ENCODE measurements at places on chromosomes 11 and 22.

GRCh38 chr11:124643605-124644425 is 21.2 kb downstream of the TBRG1 start:
- no peak for DNase-seq

GRCh38 chr11:126254819-126255218 is 13.9 kb downstream of the SRPRA start:
- DNase-seq = no peak

GRCh38 chr22:44879301-44879680 is 126.9 kb downstream of the ARHGAP8 start:
- DNase-seq = no peak

DNA sequence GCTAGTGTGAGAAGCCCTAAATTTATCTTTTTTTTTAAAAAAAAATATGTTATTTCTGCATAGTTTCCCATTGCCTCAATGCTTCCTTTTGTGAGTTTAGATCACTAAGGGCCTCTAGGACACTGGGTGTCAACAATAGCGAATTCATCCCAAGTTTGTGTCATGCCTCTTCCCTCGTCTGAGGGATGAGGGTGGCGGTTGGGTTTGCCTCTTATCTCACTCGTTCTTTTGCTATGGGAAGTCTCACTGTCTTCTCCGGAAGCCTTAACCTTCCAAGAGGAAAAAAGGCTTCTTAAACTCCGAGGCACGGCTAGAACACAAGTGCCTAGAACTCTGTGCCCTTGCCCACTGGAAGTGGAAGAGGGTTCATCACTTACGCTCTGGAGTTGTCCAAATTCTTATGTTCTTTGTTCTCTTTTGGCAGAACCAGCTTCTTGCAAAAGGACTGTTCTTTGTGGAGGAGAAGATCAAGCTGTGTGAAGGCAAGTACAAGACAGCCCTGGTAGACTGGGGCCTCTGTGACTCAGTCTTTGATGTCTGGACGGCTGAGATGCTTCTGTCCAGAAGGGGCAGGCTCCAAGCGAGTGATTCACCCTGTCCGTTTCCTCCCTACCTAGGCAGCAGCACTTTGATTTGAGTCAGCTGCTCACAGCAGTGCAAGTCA is 78.5 kb downstream of the TRAF6 start:
- DNase-seq = peak; percentile 84

- DNase-seq = peak; percentile 22
These were observed 6.1 kb downstream of the CAPN5 start for GRCh38 chr11:77072851-77073327.

- no peak for DNase-seq
These were observed 94.1 kb downstream of the KCNQ1 start for GRCh38 chr11:2538951-2539350.

DNA sequence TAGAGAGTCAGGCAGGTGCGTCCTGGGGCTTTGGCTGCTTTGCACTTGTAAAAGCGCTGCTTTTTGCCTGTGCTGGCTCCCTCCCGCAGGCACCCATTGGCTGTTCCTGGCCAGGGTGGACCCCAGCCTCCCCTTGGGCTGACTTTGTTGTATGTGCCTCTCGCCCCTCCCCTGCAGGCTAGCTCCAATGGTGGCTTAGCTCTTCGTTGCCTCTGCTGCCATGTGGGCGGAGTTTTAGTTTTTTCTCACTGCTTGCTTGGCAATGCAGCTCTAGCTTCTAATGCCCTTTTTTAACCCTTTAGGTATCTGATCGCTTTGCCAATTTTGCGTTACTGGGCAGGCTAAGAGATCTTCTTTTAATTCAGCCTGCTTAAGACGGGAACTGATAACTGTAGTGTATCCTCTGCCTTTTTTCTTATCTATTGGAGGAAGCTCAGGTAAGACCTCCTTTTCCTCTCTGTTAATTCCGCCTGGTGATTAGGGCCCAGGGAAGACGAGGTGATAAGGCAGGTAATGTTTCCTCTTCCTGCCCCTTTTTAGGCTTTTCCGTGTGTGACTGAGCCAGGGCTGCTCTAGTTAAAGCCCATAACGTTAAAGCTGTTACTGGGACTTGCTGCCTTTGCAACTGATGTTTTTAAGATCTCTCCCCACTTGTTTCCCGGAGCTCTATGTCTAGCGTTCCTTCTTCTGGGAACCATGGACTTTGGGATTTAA is 11.7 kb upstream of the GLYATL1 start:
- no peak for DNase-seq

DNA sequence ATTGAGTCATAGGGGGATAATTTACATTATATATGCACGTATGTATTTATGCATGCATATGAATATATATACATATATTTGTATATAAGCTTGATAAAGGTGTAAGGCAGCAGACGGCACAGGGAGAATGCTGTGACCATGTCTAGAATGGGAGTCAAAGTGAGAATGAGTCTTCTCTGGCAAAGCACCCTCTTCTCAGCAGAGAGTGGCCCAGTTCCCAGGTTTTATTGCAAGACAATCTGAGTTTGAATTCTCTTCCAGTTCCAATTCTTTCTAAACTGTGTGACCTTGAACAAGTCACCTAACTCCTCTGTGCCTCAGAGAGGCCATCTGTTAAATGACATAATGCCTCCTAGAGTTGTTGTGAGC is 13.8 kb downstream of the EHF start:
- DNase-seq = no peak

GRCh38 chr11:77208535-77208934 is 80.5 kb downstream of the MYO7A start:
- no peak for DNase-seq

- DNase-seq = no peak
These were observed 424.1 kb upstream of the KIRREL3 start for GRCh38 chr11:127424661-127425060.

DNA sequence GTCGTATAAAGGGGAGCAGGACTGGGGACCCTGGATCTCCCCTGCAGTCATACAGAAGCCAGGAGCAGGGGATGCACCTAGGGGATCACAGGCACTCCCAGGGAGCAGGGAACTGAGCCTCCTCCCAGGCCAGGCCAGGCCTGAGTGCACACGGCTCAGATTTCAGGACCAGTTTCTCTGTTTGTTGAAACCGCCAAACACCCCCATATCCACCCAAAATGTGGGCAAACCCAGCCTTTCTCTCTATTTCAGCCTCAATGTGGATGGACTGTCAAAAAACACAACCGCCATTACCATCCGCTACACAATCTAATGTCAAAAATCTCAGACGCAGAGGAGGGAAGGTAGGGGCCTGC is 17.5 kb downstream of the MN1 start:
- DNase-seq = no peak

DNA sequence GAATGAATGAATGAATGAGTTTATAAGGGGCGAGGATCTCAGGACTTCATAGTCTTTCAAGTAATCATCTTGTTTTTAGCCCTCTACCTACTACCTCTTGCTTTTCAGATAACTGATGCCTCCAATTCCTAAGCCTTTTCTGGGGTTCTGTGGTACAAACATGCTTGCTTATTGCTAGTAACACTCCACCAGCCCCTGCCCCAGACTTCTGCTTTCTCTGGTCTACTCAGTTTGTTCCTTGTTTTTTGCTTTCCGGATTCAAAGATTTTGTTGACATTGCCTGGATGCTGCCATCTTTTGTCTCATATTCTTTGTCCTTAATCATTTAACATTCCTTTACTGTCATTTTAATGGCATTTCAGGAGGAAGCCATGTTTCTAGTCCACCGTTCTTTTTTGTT is 8.9 kb upstream of the TMEM9B start:
- DNase-seq = no peak

DNA sequence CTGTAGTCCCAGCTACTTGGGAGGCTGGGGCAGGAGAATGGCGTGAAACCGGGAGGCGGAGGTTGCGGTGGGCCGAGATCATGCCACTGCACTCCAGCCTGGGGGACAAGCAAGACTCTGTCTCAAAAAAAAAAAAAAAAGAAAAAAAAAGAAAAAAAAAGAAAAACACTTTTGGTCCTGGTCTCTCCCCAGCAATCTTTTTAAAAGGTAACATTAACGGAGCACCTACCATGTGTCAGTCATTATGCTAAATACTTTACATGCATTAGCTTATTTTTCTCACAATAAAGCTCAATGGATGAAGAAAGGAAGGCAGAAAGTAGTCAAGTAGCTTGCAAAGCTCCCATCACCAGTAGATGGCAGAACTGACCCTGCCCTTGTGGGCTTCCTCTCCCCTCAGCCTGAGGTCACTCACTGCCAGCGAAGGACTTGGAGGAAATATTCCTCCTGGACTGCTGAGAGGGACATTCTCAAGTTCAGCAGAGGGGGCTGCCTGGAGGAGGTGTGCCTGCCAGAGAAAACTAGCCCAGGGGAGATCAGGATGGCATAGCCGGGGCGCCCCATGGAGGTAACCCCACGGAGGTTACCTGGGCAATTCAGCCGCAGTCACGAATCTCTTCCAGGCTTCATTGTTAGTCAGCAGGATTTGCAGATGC is 15.5 kb downstream of the APOL3 start:
- no peak for DNase-seq

- DNase-seq = no peak
These were observed 251.4 kb downstream of the BLID start for GRCh38 chr11:121864660-121865059.

- DNase-seq = no peak
These were observed 1.8 kb upstream of the MUC15 start for GRCh38 chr11:26573896-26574295.

GRCh38 chr11:90874986-90875385 is 652.1 kb upstream of the CHORDC1 start:
- DNase-seq = no peak

GRCh38 chr22:29369460-29369859 is 18.9 kb downstream of the AP1B1 start:
- DNase-seq = no peak

- no peak for DNase-seq
These were observed 225.0 kb downstream of the BLID start for GRCh38 chr11:121890946-121891515.

GRCh38 chr22:42515896-42516295 is 3.7 kb downstream of the RRP7A start:
- DNase-seq = no peak

DNA sequence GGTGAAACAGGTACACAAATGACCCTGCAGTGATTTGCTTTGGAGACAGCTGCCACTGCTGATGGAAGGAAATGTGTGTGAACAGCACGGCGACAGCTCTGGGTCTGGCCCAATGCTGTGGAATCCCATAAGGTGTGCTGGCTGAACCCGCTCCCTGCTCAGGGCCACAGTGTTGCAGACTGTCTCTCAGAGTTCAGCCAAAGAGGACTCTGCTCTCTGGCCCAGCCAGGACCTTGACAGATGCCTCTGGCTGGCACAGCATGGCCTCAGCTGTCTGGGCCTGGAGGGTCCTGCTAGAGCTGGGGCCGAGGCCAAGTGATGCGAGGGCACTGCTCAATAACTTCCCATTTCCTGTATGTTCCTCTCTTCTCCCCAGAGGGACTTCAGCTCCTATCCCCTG is 5.3 kb upstream of the ABCC8 start:
- DNase-seq = no peak

DNA sequence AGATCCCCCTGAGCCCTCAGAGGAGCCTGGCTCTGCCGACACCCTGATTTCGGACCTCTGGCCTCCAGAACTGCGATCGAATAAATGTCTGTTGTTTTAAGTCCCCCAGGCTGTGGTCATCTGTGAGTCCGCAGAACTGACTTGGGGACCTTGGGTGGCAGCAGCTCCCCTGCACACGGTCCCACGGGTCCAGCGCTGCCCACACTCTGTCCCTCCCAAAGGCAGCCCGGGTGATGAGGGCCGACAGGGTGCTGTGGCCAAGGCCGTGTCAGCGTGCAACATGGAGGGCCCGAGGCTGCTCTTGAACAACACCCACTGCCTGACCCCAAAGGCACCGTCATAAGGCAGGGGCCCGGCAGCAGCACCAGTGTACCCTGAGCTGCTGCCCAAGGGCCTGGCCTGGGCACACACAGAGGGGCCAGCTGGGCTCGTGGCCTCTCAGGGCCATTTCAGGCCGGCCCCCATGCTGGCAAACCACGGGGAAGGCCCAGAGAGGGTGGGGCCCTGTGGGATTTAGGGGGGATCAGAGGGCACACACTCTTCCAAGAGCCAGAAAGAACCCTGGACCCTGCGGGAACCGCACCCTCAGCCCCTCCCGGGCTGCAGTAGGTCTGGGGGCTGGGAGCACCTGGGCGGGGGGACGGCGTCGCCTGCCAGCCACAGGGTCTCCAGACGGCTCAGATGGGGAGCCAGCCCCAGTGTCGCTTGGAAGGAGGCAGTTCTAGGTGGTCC is 77.1 kb upstream of the PRR5 start:
- no peak for DNase-seq

DNA sequence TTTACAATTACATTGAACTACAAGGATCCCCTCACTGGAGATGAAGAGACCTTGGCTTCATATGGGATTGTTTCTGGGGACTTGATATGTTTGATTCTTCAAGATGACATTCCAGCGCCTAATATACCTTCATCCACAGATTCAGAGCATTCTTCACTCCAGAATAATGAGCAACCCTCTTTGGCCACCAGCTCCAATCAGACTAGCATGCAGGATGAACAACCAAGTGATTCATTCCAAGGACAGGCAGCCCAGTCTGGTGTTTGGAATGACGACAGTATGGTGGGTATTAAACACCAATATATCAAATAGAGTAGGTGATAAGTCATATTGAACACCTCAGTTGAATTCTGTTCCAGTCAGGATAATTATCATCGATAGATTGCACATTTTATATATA is 4.4 kb downstream of the FBXO7 start:
- no peak for DNase-seq

- no peak for DNase-seq
These were observed 275.0 kb upstream of the SESN3 start for GRCh38 chr11:95505927-95506426.

GRCh38 chr11:12724301-12725054 is 50.3 kb downstream of the TEAD1 start:
- peak; percentile 11 for DNase-seq

- DNase-seq = no peak
These were observed 112.0 kb upstream of the OR5AK2 start for GRCh38 chr11:56876621-56877275.

GRCh38 chr22:44645531-44645930 is 56.5 kb upstream of the PRR5 start:
- no peak for DNase-seq

DNA sequence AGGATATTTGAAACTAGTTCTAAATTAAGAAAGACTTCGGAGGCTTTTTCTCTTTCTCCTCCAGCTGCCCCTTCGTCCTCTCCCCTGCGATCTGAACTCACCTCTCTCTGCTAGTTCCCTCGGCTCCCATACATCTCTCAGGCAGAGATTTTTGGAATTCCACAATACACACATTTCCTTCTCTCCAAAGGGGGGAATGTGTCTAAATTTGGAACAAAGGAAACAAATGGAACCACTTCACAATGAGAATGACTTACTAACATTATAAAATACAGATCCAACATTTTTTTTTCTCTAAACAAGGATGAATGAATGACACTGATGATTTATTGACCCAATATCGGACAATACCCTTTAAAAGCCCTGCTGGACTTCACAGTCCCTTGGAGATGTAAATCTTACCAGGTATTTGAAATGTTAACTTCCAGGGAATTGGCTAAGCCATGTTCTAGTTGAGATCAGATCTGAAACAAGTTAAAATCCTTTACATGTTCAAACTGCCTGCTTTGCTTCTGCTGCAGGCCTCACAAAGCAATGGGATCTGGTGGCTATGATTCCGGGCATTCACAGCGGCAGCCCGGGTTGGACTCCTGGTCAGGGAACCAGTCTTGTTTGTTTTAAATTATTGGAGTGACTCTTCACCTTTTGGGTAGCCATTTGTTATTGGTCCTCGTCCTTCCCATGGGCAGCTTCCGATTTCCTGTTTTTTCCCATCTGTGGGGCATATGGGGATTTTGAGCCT is 20.5 kb upstream of the GSTP1 start:
- no peak for DNase-seq
